ENCODE measurements at places on chromosomes 7 and 10.

DNA sequence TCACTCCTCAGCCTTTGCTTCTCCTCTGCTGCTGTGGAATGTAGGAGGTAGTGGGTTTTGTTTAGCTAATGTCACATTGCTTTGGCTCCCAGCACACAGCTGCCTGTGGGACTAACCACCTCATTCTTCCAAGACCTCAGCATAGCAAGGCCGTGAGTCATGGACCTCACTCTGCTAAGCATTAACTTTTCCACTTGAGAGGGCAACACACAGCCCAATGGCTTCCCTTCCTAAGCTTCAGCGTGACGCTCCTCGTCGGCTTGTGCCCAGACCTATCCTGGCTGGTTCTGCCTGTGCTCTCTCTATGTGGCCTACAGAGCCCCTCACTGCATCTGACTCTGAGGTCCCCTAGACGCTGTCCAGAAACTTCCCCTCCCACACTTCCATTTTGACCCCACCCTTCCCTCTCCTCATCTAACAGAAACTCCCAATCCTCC is 23.3 kb downstream of the MYOF start:
- peak; percentile 68 for ATAC-seq

DNA sequence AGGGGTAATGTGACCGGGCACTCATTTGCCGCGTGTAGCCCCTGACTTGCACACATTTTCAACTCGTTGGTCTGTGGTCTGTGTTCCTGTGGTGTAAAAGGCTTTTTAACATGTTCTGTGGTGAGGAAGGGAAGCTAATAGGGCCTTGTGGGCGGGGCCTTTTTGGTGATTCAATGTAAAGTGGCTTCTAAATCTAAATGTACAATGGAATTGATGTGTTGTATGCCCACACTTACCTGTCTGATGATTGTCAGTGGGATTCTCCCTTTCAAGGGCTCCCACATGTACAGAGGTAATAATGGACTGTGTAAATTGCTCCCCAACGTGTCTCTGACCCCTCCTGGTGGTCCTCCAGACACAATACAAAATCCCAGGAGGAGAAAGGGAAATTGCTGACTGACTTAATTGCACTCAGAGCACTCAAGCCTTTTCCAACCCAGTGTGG is 43.1 kb upstream of the GATAD1 start:
- peak; percentile 76 for ATAC-seq

DNA sequence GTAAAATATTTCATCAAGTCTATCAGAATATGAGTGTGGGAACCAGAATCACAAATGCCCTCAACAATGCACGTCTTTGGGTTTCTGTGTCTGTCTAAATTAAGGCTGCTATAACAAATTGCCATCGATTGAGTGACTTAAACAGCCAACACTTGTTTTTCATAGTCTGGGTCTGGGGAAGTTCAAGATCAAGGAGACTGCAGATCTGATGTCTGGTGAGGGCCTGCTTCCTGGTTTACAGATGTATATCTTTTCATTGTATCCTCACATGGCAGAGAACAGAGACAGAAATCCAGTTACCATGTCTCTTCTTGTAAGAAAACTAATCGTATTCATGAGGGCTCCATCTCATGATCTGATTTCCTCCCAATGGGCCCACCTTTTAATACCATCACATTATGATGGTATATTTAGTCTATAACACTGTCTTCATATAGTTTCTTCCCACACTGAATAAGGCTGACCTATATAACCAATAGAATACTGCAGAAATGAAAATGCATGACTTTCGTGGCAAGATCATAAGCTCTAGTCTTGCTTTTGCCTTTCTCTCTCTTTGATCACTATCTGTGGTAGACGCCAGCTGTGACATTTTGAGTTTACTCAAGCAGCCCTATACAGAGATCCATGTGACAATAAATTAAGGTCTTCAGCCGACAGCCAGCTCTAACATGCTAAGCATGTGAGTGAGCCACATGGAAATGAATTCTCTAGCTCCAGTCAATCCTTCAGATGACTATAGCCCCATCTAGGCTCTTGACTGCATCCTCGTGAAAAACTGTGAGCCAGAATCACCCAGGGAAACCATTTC is 51.9 kb downstream of the THSD7A start:
- ATAC-seq: no peak

- no peak for ATAC-seq
Observed at GRCh38 chr7:102305414-102306268, 19.0 kb downstream of the SH2B2 start.

GRCh38 chr10:36736311-36736710 is 389.1 kb upstream of the ANKRD30A start:
- no peak for ATAC-seq

GRCh38 chr10:130227883-130228282 is 91.7 kb downstream of the GLRX3 start:
- no peak for ATAC-seq

GRCh38 chr10:13904064-13904463 is 317.3 kb downstream of the PRPF18 start:
- no peak for ATAC-seq

DNA sequence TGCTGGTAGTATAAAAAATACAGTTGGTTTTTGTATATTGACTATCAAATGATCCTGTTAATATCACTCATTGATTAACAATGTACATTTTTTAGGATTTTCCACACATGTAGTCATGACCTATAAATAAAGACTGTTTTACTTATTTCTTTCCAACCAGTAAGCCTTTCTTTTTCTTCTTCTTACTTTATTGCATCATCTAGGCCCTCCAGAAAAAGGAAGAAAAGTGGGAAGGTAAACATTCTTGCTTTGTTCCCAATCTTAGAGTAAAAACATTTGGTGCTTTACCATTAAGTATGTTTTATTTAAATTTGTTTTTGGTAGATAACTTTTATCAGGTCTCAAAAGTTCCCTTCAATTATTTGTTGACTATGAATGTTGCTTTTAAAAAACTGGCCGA is 47.1 kb upstream of the CCNY start:
- ATAC-seq: no peak

DNA sequence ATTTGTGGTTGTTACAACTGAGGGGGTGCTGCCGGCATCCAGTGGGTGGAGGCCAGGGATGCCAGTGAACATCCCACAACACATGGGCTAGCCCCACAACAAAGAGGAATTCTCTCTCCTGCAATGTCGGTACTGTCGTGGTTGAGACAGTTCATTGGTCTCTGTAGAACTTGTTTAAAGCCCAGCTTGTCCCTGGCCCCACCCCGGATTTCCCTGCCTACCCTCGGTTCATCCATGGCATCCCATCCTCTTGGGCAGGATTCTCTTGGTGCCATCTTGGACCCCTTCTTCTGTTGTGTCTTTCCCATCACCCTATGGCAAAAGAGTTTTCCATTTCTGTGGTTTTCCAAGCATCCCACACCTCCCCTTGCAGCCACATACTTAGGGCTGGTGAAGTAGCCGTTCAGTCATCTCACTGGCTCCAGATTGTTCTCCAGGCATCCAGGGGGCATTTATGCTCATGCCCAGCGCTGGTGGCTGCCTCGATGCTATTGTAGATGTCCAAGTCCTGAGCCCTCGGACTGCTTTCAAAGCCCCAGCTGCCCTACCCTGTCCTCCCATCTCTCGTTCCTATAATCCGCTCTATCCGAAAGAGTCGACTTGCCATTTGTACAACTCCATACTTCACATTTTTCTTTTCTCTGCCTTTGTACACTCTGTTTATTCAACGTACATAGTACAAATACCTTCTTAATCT is 39.2 kb downstream of the MGMT start:
- no peak for ATAC-seq
